ENCODE measurements at places on chromosomes 4 and X. TPM values are rescaled to one million over a fixed set of nuclear protein-coding genes. Genes with fewer than 3 reads are reported as not detected.

Gene DNAAF6
- total RNA-seq, result not detected

Gene AREG
- not detected for total RNA-seq

Gene PNMA6A
- 18.1 TPM for total RNA-seq

Gene DACH2
- 6.4 TPM for total RNA-seq

Gene PARM1
- total RNA-seq, result 8.6 TPM

Gene RAP2C
- 19.2 TPM for total RNA-seq

Gene DCAF12L2
- total RNA-seq, result 9.0 TPM

Gene FAM9C
- total RNA-seq, result 0.31 TPM
